ENCODE measurements at places on chromosomes 13 and 19.

- DNase-seq: no peak
These were observed 39.1 kb downstream of the FAM216B start for GRCh38 chr13:42820451-42820850.

DNA sequence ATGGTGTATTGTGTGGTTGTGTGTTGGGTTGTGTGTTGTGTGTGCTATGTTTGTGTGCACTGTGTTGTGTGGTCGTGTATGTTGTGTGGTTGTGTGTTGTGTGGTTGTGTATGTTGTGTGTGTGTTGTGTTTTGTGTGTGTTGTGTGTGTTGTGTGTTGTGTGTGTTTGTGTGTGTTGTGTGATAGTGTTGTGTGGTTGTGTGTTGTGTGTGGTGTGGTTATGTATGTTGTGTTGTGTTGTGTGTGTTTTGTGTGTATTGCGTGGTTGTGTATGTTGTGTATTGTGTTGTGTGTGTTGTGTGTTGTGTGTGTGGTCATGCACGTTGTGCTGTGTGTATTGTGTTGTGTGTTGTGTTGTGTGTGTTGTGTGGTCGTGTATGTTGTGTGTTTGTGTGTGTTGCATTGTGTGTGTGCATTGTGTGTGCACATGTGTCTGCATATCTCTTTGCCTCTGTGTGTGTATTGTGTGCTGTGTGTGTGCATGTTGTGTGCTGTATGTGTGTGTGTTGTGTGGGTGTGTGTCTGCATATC, 2.9 kb downstream of the C3 start:
- no peak for DNase-seq

DNA sequence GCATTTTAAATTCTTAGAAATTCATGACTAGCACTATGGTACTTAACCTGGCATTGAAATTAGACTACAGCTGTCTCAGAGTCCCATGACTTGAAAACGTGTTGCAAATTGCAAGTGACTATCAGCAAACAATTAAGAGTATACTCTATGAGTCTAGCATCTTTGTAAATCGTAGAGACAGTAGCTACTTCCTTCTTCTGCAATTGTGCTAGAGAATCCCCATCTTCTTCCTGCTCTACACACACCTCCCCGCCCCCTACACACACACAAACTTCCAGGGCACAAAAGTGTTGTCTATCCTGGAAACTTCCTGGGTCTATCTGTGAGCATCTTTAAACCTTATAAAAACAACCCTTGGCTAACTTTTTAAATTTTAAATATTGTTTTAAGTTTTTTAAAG, 35.2 kb upstream of the MIR17HG start:
- DNase-seq: no peak

DNA sequence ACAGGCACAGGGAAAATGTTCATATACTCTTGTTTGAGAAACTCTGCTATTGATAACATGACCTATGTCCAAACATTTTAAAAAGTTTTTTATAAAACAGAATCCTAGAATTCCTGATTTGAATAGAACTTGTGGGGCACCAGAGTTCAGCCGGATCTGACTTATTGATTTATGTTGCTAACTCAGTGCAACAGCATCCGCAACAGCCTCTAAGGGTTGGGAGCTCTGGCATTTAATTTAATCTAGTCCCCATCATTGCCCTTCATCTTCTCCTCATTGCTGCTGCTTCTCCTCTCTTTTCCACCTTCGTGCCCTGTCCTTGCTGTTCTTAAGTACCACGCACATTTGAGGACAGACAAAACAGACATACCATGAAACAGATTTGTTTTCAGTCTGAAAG, 214.5 kb downstream of the FGF14 start:
- DNase-seq: no peak

DNA sequence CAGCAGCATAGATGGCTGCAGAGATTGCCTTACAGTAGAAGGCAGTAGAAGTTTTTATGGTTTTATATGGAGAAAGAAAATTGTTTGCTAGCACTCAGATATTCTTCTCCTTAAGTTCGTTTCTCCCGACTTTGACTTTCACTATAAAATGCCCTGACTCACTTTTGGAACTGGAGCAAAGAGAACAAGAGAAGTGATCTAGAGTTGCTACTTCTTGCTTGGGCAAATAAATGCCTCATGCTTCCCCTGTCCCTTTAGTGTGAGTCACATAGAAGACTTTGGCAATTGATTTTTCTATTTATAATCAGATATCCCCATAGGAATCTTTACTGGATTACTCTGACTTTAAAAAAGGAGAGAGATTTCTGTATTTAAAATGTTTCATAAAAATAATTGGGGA, 46.9 kb downstream of the ITGBL1 start:
- DNase-seq: no peak

DNA sequence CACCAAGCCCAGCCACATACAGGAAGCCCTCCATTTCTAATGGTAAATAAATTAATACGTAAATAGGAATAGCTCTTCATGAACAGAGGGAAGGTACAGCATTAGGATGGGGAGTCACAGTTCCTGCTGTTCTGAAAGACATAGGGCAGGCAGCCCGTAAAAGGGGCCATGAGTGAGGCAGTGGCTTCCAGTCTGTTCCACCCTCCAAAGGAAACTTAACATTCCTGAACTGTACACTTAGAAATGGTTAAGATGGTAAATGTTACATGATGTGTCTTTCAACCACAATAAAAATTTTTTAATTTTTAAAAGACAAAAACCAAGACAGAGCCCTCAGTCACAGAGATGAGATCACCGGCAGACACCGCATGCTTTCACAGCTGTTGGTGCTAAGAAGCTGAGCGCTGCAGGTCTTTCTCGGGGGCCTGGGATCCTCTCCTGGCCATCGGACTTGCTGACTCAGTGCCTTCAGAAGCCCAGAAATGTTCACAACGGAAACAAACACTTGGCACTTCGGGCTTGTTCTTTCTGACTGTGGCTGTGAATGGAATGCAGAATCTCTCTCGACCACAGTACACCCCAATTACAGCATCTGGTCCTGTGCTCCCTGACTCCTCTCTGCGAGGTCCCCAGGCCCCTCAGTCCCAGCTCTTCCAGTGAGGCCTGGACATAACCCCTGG, 36.4 kb downstream of the EPS15L1 start:
- no peak for DNase-seq
